T-helper 17 cell (primary cell): ENCODE measurements at places on chromosomes 7 and 10.

- no peak for DNase-seq
Measured at GRCh38 chr7:133601617-133602016, 348.7 kb downstream of the EXOC4 start.

DNA sequence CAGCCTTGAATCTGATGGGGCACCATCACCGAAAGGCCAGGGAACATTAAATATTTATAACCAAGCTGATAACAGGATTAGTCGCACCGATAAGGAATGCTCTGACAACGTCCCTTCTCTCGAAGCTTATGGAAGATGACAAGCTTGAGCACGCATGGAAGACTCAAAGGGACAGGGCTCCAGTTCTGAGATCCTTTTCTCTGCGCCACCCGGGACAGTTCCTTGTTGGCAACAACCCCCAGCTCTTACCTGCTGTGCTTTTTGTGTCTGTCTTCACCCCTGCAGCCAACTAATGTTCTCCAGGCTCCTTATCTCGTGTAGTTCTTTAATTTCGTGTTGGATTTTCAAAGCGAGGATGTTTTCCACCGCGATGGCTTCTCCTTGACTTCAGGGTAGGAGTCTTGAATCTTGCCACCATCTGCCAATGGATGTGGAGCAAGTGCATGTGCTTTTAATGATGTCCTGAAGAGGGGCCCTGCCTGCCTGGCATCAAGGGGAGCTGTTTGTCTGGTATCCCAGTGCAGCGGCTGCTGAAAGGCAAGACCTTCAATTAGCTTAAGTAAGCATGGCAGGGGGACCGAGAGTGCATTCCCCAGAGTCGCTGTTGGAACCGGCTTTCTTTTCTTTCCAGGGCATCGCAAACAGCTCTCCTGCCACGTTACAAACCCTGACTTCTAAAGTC lies 354 bp upstream of the FERD3L start:
- no peak for DNase-seq

DNA sequence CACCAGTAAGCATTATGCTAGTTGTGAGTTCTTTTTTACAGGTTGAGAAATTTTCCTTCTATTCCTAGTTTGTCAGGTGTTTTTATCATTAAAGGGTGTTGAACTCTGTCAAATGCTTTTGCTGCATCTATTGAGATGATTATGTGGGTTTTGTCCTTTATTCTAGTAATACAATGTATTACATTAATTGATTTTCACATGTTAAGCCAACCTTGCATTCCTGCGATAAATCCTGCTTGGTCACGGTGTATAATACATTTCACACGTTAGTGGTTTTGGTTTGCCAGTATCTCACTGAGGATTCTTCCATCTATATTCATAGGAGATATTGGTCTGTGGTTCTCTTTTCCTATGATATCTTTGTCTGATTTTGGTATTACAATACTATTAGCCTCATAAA lies 136.0 kb downstream of the UBE2H start:
- DNase-seq, result no peak

DNA sequence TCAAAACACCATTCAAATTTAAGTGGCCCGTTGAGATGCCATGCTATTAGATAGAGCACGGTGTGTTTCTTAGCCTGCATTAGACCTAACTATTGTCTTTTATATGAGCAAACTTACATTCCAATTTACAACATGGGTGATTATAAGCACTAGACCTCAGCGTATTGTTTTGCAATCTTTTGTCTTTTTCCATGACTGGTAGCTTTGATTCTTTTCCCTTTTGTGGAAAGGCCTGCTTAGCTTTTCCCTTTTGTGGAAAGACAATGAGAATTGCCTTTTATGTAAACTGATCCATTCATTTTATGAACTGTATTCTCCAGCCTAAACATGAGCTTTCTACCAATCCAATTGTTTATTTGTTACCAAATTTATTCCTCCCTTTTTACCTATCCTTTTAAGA lies 823.1 kb downstream of the CCSER2 start:
- DNase-seq, result no peak

GRCh38 chr7:47807756-47808155 lies 140.5 kb downstream of the PKD1L1 start:
- no peak for DNase-seq

DNA sequence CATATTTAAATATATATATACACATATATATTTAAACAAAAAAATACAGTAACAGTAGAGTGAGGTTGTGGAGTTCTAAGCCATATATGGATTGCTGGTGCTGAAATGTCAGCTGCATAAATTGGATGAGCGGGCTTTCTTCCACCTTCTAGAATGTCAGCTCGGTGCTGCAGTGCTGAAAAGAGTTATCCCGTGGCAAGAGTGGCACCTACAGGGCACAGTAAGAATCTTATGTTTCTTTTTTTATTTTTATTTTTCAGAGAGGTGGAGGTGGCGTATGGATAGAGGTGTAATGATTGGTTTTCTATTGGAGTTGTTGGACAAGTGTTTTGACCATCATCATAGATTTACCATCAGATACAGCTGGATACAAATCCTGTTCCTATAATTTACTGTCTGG lies 86.2 kb upstream of the DYNC1I1 start:
- DNase-seq, result no peak

DNA sequence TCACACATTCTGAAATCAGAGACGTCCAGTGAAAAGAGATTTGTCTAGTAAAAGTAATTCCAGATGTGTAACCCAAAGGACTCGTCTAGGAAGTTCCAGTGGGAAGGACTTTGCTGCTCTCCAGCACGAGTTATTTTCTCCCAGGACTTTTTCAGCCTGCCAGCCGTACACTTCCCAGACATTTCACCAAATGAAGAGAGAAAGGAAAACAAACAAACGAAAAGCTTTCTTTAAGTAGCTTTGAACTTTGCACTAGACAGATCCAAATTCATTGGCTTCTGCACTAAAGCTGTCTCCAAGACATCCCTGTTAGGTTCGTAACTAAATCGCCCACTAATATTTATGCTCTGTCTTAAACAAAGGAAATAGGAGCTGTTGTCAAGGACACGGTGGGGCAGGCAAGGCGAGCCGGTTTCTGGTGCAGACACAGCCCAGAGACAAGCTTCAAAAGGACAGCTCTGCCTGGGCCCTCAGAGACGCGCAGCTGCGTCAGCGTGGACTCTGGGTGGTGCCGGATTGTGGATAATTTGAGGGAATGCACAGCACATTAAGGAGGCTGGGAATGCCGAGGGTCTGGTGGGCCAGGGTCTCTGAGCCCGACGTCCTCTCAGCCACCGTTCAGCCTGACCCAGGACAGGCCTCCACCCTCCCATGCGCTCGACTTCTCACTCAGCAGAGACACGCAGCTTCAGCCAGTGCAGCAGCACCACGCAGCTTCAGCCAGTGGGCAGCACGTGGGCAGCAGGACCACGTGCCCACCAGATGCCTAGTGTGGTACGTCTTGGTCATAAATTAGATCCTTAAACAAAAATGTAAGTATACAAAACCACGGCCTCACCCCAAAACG lies 64.1 kb upstream of the INSIG1 start:
- no peak for DNase-seq

DNA sequence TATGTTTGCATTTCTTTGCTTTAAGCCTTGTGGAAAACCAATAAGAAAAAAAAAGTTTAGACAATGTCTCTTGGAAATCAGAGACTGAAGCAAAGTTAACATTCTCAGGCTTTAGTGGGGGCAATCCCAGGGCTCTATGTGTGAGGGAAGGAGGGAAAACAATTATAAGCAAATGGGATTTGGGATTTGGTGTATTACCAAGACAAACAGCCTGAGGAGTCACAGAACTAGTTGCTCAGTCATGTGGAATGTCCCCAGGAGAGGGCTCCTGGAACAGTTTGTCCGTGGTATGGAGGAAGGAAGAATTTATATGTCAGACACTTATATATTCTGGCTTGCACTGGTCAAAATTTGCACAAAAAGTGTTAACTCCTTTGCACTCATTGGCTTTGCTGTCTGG lies 562.9 kb upstream of the TPK1 start:
- DNase-seq, result no peak

DNA sequence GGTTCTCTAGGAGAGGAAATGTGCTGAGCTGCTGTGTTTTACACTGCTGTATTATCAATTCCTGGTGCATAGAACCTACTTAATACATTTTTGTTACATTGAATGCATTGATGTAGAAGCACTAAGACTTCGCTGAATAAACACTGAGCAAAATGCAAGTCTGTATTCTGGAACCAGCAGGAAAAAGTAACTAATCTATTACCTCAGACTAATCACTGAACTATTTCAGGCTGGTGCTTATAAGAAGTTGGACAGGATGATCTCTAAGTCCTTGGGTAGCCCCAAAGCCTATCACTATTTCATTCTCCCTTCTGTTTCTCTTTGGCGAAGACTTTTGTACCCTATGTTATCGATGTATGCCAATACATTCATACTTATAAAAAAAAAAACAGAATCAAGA lies 87.2 kb upstream of the LRRTM3 start:
- no peak for DNase-seq

GRCh38 chr7:33072471-33072870 lies 9.9 kb upstream of the NT5C3A start:
- DNase-seq, result no peak

DNA sequence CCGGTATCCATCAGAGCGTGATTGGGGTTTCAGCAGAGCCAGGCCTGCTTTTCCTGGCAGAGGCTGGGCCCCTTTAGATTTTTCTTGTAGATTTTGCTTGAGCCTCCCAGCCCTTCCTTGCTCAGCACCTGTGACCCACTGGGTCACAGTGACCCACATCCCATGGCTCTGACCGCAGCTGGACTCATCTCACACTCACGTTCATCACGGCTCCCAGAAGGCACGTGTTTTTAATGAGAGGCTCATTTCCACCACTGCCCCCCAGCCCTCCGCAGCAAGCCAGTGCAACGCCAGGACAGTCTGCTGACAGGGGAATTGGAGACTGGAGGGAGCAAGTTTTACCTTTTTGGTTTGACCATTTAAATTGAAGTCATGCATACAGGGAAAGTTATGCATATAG lies 155.7 kb downstream of the CUX1 start:
- DNase-seq, result no peak

GRCh38 chr7:28296571-28297483 lies 115.5 kb upstream of the CREB5 start:
- DNase-seq, result no peak

DNA sequence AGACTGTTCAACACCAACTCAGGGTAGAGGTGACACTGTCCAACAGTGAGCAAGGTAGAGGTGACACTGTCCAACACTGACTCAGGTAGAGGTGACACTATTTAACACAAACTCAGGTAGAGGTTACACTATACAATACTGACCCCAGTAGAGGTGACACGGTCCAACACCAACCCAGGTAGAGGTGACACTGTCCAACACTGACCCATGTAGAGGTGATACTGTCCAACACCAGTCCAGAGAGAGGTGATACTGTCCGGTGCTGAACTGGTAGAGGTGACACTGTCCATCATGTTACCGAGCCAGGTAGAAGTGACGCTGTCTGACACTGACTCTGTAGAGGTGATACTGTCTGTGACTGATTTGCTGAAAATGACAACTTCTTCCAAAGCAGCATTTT lies 102.4 kb downstream of the GATA3 start:
- DNase-seq, result no peak

DNA sequence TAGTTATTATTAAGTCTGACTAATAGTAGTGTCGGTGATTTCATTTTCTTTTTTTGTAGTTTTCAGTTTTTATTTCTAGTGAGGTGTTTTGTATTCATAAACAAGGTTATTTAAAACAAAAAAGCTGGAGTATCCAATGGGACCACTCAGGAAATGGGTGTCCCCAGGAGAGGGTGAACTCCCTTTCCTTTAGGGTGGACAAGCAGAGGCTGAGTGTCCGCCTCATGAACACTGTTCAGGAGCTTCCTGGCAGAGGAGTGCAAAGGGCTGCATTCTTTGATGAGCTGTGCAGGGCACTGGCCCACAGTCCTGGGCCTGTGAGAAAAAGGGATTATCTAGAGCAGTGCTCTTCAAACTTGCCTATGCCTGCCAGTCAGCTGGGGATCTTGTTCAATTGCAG lies 56.0 kb downstream of the ADAMTS14 start:
- no peak for DNase-seq

DNA sequence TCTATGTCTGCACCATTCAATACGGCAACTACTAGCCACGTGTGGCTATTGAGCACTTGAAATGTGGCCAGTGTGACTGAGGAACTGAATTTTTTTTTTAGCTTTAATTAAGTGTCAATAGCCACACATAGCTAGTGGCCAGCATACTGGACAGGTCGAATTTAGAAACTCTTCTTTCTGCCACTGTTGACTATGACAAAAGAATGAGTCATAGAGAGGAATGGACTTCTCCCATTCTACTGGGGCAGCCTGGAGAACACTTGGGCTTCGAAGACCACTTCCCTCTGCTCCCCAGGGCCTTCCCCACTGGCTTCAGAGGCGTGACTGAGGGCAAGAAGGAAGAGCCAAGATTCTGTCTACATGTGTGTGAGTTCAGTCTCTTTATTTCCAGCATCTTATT lies 137.5 kb downstream of the SNX10 start:
- no peak for DNase-seq
